ENCODE measurements at places on chromosomes 3 and 15.

DNA sequence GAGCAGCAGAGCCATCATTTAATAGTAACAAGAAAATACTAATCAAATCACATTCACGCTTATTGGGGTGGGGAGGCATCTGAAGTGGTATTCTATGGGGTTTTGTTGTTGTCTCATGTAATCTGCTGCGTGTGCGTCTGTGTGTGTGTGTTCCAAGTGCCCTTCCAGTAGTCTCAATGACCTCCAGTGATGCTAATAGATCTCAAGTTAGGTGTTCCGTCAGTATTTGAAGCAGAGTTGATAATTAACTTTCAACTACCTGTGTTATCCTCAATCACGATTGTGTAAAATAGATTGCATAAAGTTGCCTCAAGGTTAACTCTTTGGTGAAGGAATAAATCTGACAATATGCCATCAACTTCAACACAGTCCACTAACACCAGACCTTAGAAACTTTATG is 375.0 kb downstream of the MECOM start:
- DNase-seq: no peak

GRCh38 chr3:182668974-182669373 is 124.3 kb upstream of the ATP11B start:
- DNase-seq: no peak

DNA sequence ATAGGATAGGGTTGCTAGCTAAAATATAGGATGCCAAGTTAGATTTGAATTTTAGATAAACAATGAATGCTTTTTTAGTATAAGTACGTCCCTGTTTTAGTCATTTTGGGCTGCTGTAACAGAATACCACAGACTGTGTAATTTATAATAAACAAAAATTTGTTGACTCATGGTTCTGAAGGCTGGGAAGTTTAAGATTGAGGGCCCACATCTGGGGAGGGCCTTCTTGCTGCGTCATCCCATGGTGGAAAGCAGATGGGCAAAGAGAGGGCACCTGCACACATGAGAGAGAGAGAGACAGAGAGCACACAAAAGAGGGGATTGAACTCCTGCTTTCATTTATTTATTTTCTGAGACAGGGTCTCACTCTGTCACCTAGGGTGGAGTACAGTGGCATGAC is 246.5 kb downstream of the EPHB1 start:
- DNase-seq: no peak

GRCh38 chr3:39050029-39050428 is 1.7 kb downstream of the SCN11A start:
- DNase-seq: no peak

- no peak for DNase-seq
Measured at GRCh38 chr3:104519468-104520227, 847.1 kb upstream of the ALCAM start.

DNA sequence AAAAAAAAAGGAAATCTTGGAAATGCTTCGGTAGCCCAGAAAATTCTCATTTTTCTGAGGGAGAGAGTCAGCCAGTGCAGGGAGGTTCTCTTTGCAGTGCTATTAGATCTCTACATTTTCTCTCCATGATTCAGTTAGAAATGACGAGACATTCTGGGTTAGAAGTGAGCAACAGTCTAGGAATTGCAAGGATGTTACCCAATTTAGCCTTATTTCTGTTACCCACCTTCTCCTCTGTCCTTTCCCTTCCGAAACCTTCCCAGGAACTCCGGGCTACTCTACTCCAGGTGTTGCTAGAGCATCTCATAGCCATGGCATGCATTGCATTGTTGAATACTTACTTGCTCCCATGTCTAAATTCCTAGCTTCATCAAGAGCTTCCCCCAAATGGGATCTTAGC is 106.8 kb downstream of the EDEM1 start:
- no peak for DNase-seq

DNA sequence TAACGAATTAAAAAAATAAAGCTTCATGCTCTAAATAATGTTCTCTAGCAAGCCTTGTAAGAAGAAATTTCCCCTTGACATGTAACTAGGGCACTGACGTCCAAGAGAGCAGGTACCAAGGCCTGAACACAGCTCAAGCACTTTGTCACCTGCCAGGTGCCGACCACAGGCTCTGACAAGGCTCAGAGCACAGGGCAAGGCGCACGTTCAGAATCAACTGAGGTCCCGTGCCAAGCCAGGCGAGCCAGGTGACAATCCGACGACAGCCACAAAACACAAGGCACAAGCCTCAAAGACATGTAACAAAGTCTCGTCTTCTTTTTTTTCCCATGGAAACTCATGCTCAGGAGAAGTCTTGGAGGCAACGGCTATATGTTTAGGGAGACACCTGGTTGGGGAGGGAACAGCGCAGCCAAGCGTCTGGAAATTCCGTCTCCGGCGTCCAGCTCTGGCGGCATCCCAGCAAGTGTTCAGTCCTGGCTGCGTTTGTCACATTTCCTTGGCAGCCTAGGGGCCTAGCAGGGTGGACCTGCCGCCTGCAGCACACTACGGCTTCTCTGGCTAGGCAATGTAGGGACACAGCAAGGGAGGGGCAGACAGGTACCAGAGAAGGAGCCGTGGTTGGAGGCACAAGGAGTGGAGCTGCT is 76.7 kb downstream of the ADAMTS17 start:
- no peak for DNase-seq

DNA sequence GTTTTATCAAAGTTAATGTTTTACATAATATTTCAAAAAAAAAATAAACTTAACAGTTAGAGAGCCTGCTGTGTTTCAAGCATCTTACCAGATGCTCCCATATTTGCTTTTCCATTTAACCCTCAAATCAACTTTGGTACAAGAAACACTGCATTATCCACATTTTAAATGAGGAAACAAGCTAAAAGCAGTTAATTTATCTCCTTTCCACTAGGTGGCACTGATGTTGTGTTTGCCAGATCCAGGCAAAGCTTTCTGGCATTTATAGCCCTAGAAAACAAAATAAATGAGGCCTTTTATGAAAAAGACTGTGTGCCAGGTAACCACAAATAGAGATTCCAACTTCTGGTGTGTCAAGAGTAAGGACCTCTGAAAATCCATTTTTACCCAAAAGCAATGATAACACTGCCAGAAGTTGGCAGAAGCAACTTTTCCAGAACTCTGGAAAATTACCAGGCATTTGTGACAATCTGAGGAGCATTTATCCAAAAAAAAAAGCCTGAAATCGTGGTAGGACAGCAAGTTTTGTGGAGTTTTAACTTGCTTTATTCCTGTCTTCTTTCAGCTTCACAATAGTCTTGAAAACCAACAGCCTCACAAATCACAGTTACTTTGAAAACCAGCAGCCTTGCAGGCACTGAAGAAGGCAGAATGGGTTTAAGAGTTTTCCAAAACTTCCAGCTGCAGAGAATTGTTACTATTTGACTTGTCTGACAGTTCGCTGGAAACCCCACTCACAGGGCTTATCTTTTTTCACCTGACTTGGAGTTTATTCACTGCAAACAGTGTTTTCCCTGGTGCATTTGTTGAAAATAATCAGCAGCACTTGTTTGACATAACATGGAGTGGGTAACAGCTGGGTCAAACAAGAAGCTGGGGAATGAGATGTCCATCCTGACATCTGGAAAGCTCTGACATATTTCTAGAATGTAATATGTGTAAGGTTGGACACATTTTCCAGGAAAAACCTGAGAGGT is 9.2 kb downstream of the FAM162A start:
- no peak for DNase-seq

DNA sequence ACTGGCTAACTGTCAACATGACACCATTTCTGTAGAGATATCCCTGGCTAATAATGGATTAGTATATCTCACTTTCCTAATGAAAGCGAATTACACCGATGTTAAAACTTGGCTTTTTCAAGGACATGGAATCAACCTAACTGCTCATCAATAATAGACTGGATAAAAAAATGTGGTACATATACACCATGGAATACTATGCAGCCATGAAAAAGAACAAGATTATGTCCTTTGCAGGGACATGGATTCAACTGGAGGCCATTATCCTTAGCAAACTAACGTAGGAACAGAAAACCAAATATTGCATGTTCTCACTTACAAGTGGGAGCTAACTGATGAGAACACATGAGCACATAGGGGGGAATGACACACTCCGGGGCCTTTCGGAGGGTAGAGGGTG is 62.6 kb downstream of the ZIC1 start:
- no peak for DNase-seq

DNA sequence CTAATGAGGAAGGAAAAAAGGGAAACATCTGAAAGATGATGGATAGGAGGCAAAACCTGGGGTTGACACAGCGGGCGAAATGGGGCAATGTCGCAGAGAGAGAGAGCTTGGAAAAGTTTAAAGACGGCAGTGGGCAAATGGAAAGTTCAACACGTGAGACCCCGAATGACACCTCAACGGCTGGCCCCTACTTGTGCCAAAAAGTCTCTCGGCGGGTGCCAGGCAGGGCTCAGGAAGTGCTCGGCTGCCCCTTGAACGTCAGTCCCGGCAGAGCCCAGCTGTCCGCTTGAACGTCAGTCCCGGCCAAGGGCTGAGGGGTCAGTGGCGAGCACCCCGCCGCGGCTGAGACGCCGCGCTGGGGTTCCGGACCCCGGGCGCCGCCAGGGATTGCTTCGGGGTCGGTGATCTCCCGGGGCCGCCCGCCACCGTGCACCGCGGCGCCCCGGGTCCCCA is 658 bp downstream of the EOGT start:
- DNase-seq: no peak

- DNase-seq: no peak
Measured at GRCh38 chr3:56557831-56558170, 826 bp downstream of the CCDC66 start.

GRCh38 chr3:79200456-79200855 is 567.3 kb downstream of the ROBO1 start:
- no peak for DNase-seq

DNA sequence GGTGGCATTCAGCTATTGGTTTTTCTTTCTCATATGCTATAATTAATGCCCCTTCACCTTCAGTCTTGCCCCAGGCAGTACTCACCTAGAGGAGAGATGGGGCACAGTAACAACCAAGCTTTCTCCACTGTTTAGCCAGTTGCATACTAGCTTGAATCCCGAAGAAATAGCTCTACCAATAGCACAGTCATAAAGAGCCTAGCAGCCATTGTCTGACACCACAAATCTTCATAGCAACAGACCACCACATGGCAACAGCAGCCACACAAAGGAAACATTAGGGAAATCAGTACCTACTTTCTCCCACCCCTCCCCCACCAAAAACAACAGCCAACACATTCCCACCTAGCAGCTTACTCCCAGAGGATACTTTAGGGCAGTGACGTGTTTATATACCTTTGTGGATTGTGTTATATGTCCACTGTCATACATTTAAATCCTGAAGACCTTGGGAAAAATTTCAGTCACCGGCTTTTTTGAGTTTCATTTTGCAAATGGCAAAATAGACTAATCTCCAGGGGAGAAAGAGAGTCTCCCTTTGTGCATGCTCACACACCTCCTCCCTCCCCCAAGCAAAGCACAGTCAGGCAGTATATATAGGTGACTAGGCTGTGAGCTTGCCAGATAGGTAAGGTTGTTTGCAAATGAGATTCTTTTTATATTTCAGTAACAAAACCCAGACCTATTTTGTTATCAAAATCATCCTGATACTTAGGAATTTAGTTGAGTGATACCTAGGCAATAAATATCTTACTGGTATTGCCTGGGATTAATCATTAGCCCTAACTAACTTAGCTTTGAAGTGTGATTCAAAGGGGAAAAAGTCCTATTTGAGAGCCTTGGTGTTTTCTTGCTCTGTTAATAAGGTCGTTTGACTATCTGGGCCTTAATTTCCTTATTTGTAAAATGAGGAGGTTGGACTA is 140.6 kb downstream of the RBPMS2 start:
- peak; percentile 2 for DNase-seq

DNA sequence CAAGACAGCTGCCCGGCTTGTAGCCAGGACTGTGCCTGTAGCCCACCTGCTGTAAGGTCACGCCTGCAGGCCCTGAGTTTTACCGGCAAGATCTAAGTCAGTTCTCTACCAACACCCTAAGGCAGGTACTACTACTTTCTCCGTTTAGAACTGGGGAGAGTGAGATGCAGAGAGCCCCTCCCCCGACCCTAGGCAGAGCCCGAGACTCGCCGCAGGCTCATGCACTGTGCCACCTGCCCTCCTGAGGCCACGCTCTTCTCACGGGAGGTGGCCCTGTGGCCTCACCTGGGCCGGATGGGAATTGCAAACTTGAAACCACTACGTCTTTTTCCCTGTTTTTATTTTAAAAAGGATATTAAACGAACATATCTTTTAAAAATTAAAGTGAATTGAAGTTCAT is 36.9 kb upstream of the PCSK6 start:
- DNase-seq: no peak

DNA sequence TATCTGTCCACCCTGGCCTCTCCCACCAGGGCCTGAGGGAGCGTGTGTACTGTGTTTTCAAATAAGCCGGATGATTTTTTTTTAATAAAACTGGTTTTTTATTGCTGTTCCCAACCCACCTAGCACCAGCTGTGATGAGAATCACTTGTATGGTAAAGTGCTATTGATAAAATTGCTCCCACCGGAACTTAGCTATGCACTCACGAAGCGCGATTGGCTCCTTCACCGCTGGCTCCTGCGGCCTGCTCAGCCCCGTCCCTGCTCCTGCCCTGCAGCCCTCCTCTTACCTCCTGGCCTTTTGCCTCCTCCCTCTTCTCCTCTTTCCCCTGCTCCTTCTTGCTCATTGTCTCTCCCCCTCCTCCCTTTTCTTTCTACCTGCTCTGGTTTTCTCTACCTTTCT is 183.7 kb downstream of the TLE3 start:
- DNase-seq: no peak

GRCh38 chr3:29067007-29067406 is 213.9 kb upstream of the RBMS3 start:
- DNase-seq: no peak

GRCh38 chr3:18489939-18490338 is 64.8 kb upstream of the SATB1 start:
- no peak for DNase-seq

DNA sequence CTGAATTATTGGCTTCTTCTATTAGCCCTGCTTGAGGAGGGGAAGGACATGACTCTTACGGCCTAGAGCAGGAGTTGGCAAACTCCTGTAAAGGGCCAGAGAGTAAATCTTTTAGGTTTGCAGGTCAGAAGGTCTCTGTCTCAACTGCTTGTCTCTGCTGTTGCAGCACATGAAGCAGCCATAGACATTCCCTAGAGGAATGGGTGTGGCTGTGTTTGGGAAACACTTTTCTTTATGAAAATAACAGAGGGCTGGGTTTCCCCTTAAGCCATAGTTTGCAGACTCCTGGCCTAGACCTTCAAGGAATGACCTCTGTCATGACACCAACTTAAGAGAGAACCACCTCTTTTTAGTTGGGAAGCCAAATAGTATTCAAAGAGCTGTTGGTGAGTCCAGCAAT is 10.3 kb downstream of the TRAK1 start:
- no peak for DNase-seq
